ENCODE measurements at places on chromosomes 3 and 15.

DNA sequence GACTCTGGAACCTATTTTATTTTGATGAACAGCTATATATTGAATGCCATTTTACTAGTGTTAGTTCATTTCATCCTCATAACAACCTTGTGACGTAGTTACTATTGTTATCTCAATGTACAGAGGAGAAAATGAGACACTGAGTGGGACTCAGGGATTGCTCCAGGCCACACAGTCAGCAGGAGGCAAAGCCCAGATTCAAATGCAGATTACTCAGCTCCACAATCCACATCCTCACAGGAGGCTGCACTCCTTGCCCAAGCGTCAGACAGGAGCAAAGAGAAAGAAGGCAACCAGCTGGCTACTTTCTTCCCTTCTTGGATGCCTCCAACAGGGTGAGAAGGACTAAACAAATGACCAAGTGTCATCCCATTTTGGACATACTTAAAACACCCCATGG, 92.0 kb upstream of the CCDC54 start:
- DNase-seq = no peak

GRCh38 chr3:14533457-14533958, 6.6 kb downstream of the GRIP2 start:
- DNase-seq = no peak

DNA sequence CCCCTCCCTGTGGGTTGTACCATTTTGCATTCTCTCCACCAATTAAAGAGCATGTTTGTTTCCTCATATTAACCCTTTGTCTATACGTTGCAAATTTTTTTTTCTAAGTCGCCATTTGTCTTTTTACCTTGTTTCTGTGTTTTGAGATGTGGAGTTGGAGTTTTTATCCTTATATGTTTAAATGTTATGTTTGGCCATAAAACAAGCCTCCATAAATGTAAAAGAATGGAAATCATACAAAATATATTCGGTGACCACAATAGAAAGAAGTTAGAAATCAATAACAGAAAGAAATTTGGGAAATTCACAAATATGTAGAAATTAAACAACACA, 29.2 kb downstream of the LRRK1 start:
- DNase-seq = no peak

DNA sequence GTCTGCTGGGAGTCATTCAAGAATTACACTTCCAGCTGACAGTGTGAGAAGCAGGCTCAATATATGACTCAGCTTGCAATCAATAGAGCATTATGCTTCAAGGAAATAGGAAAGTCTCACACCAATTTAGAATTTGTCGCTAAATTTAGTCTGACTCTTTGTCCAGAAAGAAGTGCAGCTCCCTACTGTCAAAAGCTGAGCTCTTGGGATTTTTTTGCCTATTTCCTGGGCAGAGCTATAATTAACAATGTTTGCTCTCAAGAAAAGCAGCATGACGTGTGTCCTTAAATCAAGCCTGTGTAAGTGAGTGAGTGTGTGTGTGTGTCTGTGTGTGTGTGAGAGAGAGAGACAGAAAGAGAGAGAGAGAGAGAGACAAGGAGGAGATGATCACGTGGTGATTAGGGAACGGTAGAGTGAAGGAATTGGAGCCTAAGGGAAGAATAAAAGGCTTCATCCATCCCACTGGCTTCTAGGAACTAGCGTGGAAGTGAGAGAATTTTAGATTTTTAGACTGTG, 16.4 kb upstream of the SLC35G2 start:
- DNase-seq = no peak

- DNase-seq = no peak
These were observed 42.6 kb upstream of the ACKR4 start for GRCh38 chr3:132554437-132554836.
